ENCODE measurements at places on chromosomes 6 and 20.

DNA sequence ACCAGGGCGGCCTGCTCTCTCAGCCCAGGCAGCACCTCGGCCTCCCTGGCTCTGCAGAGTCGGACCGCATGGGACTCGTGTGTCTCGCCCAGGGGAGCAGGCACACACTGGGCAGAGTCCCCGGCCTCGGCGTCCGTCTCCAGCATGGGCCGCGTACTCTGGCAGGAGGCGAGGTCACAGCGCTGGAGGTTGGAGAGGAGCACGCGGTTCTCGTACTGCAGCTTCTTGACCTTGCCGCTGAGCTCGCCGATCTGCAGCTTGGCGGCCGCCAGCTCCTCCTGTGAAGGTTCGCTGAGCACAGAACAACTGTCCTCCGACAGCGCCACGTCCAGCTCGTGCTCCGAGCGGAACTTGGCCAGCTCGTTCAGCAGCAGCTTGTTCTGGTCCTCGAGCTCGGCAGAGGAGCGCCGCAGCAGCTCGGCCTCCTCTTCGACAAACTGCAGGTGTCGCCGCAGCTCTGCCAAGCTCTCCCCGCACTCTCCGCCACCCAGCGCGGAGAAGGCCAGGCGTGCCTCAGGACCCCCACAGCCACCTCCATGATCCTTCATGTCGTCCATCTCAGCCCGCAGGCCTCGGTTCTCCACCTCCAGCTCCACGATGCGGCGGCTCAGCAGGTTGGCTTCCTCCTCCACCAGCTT is 42.0 kb upstream of the DSN1 start:
- no peak for DNase-seq

DNA sequence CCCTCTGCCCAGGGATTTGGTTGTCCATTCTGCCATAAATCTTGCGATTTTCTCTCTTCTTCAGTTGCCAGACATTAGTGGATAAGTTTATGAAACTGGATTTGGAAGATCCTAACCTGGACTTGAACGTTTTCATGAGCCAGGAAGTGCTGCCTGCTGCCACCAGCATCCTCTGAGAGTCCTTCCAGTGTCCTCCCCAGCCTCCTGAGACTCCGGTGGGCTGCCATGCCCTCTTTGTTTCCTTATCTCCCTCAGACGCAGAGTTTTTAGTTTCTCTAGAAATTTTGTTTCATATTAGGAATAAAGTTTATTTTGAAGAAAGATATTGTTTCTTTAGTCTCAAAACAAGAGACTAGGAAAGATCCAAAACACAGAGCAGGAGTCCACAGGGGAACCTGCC is at the start of gene SAPCD1:
Gene SAPCD1, plus strand, starts transcription at position 301 of the 400 bp plus-strand sequence. CDS start 399 bp downstream, outside the sequence.
- no peak for DNase-seq

GRCh38 chr6:84425971-84426705 is 198.7 kb upstream of the CEP162 start:
- DNase-seq = no peak

- no peak for DNase-seq
These were observed 320.5 kb downstream of the DHX35 start for GRCh38 chr20:39282619-39283092.

DNA sequence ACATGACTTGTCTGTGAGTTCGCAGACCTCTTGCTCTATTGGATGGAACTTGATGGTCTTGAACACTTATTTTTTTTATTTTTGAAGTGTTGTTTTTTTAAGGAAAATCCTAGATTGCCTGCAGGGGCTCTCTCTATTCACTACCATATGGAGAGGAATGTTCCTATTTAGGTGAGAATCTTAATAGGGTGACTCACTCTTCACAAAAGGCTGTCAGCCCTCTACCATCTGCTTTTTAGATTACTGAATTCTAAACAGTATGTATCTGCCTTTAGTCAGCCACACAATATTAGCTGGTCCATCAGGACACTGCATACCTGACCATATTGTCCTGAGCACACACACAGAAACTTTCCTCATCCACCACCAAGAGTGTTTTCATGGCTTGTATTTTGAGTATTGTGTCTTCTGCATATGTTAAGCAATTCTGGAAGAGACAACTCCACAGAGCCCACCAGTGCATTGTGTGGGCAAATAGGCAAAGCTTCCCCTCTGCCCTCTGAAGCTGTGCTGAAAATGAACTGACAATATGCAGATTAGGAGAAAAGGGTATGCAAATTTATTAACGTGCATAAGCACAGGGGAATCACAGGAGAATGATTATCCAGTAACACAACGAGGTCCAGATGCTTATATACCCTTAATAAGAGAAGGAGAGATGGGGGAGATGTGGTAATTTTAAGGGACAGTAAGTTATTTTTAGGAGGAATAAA is 6.6 kb upstream of the BTBD9 start:
- DNase-seq = peak; percentile 12

GRCh38 chr20:18669241-18670019 is 81.6 kb downstream of the DTD1 start:
- peak; percentile 15 for DNase-seq

DNA sequence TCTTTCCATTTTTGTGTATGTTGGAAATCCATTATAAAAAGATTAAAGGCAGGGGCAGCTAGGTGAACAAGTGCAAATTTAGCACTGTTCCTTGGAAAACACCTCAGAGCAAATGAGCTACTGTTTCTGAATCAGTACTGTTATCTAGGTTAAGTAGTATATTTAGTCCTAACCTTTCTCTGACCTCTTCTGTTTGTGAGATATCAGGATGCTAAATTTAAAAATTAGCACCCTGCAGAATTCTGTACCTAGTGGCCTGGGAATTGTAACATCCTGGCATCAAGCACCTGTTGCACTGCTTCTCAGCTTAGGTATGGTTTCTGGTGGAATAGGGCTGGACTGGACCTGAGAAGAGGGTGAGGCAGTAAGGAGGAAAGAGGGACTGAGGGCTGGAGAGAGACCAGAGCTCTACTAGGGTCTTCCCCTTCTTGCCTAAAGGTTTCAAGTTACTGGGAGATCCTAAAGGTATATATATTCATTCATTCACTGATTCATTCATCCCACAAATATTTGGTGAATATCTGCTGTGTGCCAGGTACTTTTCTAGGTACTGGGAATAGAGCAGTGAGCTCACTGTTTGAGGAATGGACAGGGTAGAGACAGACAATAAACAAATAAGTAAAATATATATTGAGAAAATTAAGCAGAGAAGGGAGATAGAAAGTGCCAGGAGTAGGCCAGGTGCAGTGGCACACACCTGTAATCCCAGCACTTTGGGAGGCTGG is 5.2 kb downstream of the ZNF76 start:
- DNase-seq = no peak

- no peak for DNase-seq
These were observed 34.9 kb downstream of the GSTA2 start for GRCh38 chr6:52728394-52728793.

Data from iris pigment epithelial cell (primary cell).